Stimulated activated CD4-positive, alpha-beta T cell treated with anti-CD3 and anti-CD28 coated beads, Interleukin-2, amount 100 ng/mL, for 24 hours (primary cell): ENCODE measurements at places on chromosomes 3 and 15.

DNA sequence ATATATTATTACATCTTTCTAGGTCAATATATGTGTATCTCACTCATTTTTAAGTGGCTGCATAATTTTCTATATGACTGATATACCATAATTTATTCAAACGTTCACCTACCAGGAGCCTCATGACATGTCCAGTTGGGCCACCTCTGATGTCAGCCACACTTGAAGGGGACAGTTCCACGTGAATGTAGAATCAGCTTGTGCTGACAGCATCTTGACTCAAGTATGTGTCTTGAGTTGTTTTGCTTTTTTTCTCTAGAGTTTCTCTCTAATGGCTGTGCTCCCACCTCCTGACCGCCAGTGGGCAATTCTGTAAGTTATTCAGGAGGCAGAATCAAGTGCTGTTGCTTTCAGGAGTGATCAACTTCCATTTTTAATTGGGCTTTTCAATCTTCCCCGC lies 237.9 kb downstream of the NFKBIZ start:
- no peak for DNase-seq

DNA sequence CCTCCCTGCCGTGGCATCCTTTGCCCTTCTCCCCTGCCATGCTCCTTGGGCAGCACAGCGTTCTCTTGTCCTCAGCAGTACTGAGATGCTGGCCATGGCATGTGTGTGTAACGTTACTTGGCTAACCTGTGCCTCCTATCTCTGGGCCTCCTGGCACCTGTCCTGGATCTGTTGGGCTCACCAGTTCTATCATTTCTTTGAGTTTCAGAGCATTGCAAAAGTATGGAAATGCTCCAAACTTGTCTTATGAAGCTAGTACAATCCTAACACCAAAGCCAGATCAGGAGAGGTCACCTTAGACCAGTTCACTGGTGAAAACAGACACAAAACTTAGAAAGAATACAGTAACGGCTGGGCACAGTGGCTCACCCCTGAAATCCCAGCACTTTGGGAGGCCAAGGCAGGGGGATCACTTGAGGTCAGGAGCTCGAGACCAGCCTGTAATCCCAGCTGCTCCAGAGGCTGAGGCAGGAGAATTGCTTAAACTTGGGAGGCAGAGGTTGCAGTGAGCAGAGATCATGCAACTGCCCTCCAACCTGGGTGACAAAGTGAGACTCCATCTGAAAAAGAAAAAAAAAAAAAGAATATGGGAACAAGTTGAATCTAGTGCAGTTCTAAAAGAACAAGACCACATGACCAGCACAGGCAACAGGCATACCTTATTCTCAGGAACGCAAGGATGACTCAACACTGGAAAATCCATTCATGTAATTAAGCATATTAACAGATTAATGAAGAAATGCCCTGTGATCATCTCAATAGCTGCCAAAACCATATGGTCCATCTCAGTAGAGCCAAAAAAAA lies 62.4 kb upstream of the TRPM1 start:
- DNase-seq, result no peak

DNA sequence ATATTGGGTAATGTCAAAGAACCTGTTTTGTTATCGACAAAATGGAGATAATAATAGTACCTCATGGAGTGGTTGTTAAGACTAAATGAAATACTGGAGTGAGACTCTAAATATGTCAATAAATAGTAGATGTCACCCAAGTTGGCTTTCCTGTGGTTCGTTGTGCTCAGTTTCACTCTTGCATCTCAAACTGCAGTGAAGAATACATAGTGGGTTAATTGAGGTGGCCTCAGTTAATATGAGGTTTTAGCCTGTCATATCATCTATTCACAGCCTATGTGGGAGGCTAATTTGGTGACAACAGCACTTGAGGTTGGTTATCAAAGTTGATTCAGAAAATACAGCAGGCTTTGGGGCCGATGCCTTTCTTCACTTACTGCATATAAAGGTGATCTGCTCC lies 485.5 kb upstream of the SUCLG2 start:
- no peak for DNase-seq

DNA sequence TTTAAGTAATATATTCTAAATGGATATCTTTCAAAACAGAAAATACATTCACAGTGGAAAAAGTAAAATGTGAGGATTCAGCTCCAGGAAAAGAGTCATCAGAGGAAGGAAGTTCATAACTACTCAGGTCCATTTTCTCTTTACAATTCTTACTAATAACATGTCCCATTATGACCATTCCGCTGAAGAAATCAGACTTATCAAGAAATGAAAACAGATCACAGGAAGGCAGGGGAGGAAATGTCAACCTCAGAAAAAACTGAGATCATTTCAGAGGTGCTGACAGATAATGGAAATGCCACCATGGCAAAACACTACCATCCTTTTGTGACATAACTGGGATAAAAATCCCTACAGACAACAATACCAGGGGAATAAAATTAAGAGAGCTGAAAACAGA lies 139.5 kb downstream of the MAGI1 start:
- DNase-seq, result no peak

DNA sequence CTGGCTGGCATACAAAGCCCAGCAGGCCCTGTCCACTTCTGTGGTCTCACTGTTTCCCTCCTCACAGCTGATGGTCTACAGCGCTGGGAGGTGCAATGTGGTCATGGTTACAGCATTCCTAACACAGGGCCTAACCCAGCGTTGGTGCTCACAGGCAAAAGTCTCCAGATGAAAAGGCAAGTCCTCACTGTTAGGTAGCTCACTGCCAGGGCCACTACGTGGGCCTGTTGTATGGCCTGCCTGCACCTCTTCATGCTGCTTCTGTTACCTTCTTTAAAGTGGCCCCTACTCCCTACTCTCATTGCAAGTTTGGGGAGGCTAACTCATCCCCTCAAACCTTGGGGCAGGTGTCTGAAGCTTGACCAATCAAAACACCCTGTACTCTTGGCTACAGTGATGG lies 31.3 kb downstream of the CCDC13 start:
- DNase-seq, result no peak

- peak; percentile 87 for DNase-seq
Measured at GRCh38 chr3:118884748-118885206, 149.9 kb downstream of the IGSF11 start.

- DNase-seq, result no peak
Measured at GRCh38 chr15:62316413-62317060, 151.5 kb upstream of the C2CD4B start.

- no peak for DNase-seq
Measured at GRCh38 chr3:169028716-169029115, 634.8 kb downstream of the MECOM start.

DNA sequence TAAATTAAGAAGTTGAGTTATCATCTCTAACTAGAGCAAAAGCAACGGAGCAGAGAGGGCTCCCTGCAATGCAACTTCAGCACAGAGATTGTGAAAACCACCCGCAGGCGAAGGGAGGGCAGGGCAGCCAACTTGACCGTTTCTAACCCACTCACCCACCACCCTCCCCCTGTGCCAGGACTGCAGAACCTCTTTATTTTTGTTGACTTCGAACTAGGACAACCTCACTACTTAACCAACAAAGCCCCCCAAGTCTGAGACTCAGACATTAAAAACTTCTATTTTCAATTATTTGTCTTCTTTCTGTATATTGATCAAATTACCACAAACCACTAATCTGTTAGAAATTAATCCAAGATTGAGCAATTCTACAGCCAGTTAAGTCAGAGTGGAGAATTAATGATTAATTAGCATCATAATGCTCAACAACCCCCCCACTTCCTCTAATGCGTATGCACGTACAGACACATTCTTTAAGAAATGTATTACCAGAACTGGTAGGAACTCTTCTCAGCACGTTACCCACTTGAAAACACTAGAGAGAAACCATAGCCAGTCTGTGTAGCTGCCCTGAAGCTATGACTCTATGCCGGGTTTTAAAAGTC lies 2.0 kb downstream of the MGLL start:
- DNase-seq, result no peak

DNA sequence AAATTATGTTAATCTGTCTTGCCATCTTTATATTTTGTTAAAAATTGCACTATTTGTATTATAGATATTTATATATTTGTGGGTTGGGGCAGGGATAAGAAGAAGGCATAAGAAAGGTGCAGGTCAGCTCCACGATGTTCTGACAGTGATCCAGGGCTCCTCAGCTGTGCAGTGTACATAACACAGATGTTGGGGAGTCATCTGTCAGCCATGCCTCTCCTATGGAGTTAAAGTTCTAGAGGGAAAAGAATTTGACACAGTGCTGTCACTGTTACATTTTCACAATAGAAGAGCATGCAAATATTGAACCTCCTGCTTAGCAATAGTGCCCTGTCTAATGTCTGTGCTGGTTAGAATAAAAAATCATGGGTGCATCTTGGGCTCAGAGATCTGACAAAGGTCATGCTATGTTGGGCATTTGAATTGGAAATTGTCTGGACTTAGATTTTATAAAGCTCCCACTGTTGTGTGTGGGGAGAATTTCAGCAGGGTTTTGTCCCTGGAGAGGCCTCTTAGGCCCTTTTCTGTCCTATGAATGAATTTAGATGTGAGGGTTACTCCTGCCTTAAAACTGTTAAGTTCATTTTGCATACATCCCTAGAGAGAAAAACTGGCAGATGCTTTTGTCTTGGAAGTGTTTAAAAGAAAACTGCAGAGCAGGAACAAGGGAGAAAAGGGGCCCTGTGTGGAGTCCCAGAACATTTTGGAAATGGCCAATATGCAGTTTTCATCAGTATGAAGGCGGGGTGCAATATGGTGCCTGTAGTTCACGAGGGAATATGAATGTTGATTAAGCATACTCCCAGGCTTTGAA lies 20.4 kb downstream of the CDIN1 start:
- no peak for DNase-seq

DNA sequence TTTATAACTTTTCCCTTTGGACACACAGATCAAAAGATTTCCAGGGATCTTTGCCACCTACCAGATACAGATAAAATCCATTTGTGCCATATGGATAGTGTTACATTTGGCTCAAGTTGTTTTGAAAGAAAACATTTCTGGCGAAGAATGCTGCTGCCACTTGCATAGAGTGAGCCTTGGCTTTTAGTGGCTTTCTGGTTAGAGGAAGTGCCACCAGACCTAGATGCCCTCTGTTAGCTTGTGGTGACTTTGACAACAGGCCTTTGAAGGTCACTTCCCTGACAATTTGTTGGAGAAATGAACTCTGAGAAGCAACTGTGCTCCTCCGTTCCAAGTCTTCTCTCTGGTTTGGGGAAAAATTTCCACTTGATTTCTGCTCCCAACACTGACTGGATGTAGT lies 158.0 kb downstream of the CHST2 start:
- no peak for DNase-seq

DNA sequence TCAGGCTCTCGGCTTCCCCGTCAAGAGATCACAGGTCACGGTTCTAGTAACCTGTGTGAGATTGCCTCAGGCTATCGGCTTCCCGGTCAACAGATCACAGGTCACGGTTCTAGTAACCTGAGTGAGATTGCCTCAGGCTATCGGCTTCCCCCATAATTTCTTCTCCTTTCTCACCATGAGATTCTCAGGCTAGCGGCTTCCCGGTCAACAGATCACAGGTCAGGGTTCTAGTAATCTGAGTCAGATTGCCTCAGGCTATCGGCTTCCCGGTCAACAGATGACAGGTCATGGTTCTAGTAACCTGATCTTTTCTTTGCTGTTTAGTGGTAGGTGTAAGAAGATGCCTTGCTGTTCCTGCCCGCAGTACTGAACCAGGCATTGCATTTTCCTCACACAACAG lies 418.2 kb upstream of the ZNF717 start:
- no peak for DNase-seq

DNA sequence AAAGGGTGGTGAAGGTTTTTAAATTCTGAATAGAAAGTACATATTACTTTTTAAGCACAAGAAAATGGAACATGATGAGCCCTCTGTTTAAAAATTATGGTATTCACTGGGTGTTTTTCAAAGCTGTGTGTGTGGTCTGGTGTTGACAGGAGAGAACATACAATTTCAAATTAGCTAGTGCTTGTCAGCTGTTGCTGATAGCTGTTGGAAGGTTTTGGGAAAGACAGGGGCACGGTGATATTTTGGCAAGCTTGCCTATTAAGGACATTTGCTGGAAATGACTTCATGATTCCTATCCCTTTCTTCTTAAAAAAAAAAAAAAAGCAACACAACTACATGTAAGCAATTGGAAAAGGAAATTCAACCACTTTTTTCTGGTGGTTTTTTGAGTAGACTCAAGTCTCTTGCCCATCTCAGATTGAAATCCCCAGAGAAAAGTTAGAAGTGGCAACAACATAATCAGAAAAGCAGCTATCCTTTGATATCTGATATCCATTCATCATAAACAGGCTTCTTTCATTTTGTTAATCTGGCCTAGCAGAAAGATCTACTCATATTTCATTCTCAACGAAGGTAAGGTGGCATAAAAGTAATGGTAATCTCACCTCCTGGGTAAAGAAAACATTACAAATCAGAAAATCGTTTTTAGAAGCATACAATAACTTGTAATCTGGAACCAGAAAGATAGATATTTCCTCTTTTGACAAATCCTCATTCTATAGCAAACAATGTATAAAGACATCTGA lies 130.0 kb downstream of the RBMS3 start:
- DNase-seq, result no peak

GRCh38 chr3:170699158-170700053 lies 113.5 kb upstream of the SLC7A14 start:
- DNase-seq, result no peak
